ENCODE measurements at places on chromosomes 7 and 10.
A peak's percentile ranks its signal among the peaks of the same experiment; 100 is the strongest.

- DNase-seq: no peak
Measured at GRCh38 chr7:741850-742249, 14.8 kb upstream of the PRKAR1B start.

DNA sequence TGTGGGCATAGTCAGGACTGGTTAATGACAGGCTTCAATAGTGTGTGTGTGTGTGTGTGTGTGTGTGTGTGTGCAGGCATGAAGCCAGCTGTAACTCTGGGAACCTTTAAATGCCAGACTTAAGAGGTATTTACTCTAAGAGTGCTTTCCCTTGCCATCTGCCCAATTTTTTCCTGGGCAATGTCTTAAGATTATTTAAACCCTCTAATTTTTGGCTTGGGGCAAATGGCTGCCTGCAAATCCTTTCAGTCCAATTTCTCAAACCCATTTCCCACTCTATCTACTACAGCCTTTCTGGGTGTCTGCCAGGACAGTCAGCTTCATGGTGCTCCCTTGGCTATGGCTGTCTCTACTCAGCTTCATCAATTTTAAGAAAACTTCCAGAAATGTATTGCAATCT is 62.6 kb upstream of the C1GALT1 start:
- DNase-seq: no peak

DNA sequence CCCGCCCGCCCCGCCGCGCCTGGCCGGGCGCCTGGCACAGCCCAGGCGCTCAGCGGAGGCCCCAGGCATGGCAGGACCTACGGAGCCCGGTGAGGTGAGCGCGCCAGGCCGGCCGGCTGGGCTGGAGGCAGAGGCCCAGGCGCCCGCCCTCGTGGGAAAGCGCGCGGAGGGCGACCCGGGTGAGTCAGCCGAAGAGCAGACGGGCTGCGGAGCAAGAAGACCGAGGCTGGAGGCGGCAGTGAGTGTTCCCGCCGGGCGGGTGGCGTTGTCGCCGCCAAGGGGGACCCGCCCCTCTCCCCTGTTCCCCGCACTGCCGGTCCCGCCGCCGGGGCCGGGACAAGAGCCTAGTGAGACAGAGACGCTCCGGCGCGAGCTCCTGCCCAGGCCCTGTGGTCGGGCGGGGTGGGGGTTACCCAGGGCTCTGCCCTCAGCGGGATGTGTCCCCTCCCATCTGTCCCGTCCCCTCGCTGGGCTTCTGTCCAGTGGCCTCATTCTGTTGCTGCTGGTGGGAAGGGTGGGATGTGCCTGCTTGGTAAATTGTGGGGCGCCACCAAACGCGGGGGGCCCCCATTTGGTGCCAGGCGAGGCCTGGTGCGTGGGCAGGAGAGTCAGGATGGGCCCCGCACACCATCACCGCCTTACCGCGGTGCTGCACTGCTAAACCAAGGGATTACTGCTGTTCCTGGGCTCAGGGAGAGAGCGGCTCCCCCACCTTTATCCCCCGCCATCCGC is 17.0 kb upstream of the NODAL start:
- DNase-seq: no peak

DNA sequence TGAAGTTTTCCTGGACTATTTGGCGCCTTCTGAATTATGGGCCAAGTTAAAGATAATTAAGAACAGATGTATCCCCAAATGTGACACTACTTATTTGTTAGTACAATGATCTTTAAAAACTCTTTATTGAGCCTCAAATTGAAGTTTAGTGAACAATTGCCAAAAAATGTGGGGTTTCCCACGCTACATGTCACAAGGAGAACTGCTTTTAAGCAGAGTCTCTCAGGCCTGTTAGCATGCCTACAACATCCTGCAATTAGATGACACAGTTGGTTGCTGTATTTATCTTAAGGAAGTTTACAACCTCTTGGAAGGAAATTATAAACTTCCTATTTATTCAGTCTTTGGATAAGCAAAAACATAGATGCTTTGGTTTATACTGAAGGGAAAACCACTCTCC is 733.0 kb downstream of the TNS3 start:
- no peak for DNase-seq

DNA sequence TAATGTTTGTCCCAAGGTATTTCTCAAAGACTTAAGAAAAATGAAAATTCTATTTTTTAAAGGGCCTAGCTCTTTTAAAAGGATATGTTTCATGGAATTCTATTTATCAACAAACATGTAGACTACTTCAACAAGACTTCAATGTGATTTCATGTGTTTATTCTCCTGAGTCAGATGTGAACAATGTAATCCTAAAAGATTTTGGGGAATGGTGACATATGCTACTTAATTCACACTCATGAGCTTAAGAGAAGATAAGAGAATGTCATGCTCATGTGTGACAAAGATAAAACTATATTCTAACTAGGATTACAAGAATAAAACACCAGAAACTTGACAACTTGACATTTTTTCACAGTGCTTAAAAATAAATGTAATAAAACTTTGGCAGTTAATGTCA is 127.5 kb downstream of the TES start:
- DNase-seq: no peak

DNA sequence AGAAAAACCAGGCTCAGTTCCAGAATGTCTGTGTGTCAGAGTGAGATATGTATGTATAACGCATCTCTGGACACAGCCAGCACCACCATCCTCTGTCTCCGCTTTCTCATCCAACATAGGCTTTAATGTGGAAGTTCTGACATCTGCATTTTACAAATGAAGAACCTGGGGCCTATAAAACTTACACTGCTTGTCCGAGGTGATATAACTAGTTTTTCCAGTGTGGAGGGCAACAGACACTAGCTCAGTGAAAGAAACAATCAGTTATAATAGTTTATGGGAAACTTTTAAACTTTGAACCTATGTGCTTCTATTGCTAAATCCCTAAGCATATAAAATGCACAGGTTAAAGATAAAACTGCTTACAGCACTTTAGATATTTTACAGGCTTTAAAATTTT is 208.7 kb downstream of the CRPPA start:
- no peak for DNase-seq

DNA sequence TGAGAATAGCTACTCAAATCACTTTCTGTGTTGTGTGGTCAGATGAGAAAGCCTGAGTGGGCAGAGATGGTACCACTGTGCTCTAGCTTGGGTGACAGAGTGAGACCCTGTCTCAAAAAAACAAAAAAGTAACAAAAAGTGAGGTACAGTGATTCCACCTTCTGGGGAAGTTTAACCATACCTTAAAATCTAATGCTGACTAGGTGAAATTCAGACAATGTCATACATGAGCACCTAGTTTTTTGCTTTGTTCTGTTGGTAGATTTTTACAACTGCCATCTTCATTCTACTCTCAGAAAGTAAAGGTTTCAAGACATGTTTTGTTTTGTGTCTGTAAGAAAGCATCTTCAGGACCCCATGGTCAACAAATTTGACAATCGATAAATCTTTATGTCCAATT is 144.2 kb downstream of the ARHGAP21 start:
- no peak for DNase-seq

DNA sequence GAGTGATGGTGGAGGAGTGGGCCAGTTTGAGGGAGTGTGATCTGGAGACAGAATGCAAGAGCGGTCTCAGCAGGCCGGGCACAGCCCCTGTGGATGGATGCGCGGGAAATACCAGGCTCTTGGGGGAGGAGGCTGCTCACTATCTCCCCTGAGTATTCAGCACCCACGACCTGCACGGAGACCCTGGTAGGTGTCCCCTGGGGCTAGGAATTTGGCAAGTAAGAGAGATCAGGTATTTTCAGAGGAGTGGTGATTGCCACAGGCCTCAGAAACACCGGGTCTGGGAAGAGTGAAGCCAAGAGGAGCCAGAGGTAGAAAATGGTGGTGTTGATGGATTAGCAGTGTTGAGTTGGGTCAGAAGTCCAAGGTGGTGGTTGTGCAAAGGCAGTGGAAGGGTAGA is 426.3 kb downstream of the PAXIP1 start:
- DNase-seq: no peak

GRCh38 chr7:70093205-70093904 is 495.1 kb downstream of the AUTS2 start:
- peak; percentile 75 for DNase-seq

DNA sequence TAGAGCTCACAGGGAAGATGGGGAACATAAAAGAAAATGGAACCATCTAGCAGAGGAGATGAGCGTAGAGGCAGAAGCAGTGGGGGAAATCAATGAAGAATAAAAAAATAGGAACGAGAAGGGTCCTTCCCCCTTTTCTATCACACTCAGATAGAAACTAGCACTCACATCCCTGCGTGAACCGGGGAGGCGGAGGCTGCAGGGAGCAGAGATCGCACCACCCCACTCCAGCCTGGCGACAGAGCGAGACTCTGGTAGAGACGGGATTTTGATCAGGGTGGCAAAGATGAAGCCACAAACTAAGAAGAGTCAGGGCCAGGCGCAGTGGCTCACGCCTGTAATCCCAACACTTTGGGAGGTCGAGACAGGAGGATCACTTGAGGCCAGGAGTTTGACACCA is 64.7 kb upstream of the ECHDC3 start:
- no peak for DNase-seq

GRCh38 chr7:90727412-90727811 is 131.3 kb downstream of the CDK14 start:
- DNase-seq: no peak

DNA sequence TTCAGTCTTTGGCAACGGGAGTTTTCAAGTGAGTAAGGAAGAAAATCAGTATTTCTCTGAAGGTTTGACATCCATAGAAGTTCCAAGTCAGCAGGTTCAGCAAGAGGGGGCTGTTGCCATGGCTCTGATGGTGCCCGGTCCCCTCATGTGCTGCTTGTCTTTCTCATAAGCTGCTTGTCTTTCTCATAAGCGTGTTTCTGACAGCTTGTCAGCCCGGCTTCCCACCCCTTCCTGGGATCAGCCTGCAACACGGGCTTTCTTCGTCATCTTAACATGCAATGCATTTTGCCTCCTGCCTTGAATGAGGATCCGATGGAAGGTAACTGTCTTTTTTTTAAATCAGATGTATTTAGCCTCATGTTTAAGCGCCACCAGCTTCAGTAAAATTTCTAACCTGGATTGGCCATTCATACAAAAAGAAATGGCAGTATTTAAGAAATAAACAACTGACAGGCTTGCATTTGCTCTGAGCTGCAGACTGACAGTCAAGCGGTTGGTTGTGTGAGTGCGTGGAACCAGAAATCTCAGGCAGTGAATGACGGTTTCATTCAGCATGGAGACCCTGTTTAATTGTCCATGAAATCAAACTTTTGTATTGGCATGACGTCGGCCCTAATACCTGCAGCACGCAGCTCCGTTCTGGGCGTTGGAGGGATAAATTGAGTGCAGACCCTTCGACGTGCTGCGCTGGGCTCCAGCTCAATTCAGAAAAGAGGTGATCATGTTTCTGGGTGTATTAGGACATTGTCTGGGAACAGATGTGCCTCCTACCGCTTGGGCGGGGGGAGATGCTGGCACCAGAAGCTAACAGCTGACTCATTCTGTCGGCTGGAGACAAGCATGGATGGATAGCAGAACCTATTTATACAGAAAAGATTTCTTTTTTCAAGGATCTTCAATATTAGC is 454.7 kb upstream of the FOXK1 start:
- peak; percentile 69 for DNase-seq

GRCh38 chr7:77327932-77328628 is 88.1 kb downstream of the GSAP start:
- DNase-seq: no peak

DNA sequence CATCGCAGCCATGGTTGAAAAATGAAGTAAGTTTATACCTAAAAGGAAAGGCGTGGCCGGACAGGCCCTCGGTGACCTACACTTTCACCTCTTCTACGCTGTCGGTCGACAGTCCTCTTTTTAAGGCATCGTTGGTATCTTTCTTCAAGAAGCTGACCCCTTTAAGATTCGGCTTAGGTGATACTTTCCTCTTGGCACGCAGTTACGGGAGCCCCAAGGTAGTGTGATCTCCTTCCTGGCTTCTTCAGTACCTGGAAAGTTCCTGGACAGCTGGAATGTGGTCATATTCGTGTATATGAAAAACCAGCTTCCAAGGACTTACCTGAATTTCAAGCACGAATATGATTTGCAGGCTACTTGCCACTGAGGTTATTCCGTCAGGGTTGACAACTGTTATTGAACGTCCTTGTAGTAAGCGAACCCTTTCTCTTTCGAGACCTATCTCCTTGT is 885 bp upstream of the SYPL1 start:
- no peak for DNase-seq

- no peak for DNase-seq
Measured at GRCh38 chr7:41738806-41739205, 35.9 kb upstream of the INHBA start.

GRCh38 chr10:96765406-96766240 is 45.3 kb upstream of the PIK3AP1 start:
- no peak for DNase-seq

DNA sequence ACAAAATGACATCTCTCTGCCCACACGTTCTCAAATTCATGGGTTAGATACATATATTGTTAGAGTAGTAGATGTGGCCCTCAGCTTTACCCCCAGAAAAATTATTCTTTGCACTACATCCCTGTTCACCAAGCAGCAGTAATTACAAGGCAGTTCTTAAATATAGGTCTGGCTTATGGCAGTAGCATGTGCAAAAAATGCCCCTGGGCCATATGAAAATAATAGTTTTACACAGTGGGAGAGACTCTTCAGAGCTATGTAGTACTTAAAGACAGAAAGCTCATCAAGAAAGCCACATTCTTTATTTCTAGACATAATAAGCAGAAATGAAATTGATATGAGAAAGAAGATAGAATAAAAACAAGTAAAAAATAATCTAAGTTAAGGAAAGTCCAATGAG is 196.3 kb upstream of the FOXP2 start:
- no peak for DNase-seq

DNA sequence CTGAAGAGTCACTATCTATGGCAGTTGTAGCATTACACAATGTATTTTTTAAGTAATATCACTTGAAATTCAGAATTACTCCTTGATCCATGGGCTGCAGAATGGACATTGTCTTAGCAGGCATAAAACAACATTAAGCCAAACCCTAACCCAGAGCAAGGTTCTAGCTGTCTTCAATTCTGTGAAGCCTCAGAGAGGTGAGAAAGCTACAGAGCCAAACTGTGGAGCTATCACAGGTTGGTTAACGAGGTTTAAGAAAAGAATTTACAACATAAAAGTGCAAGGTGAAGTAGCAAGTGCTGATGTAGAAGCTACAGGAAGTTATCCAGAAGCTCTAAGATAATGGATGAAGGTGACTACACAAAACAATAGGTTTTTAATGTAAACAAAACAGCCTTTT is 582.7 kb upstream of the POT1 start:
- no peak for DNase-seq

All from NCI-H345 (cell line).